Heart right ventricle (tissue), 16 donors: ENCODE measurements at places on chromosomes 12 and 14. TPM values are rescaled to one million over a fixed set of nuclear protein-coding genes. Genes with fewer than 3 reads are reported as not detected.

The FERMT2 gene
- total RNA-seq: 104 TPM

The HOXC5 gene
- total RNA-seq: not detected

The GARIN6 gene
- not detected for total RNA-seq

The RIN3 gene
- total RNA-seq: 12.2 TPM

The EXOC5 gene
- 54.7 TPM for total RNA-seq

The TSPAN9 gene
- 401 TPM for total RNA-seq

The SNX6 gene
- total RNA-seq: 56.1 TPM

The CD4 gene
- total RNA-seq: 6.6 TPM

The ADAMTS20 gene
- total RNA-seq: not detected

The KRT1 gene
- total RNA-seq: not detected

The TAC3 gene
- not detected for total RNA-seq

The SLC4A8 gene
- 0.85 TPM for total RNA-seq

The AKAP5 gene
- total RNA-seq: 0.51 TPM

The LRRC74A gene
- total RNA-seq: not detected

The CLMN gene
- total RNA-seq: 5.4 TPM

The TNFAIP2 gene
- 28.1 TPM for total RNA-seq

The IAPP gene
- total RNA-seq: not detected

The NPFF gene
- not detected for total RNA-seq

The PLA2G1B gene
- total RNA-seq: 1.8 TPM

The ZC2HC1C gene
- total RNA-seq: 6.6 TPM

The PGAM5 gene
- total RNA-seq: 30.0 TPM

The AQP2 gene
- total RNA-seq: not detected

The CLEC12A gene
- 0.85 TPM for total RNA-seq

The NRL gene
- total RNA-seq: 2.2 TPM

The MUCL1 gene
- not detected for total RNA-seq

The PHETA1 gene
- total RNA-seq: 17.5 TPM

The CLEC4A gene
- total RNA-seq: 4.9 TPM

The GPD1 gene
- total RNA-seq: 18.2 TPM

The SIRT4 gene
- 4.2 TPM for total RNA-seq

The JAG2 gene
- 18.5 TPM for total RNA-seq

The BTG1 gene
- total RNA-seq: 58.0 TPM

The CIT gene
- 0.76 TPM for total RNA-seq
